AG04450 (cell line): ENCODE measurements at places on chromosomes 1 and 21. TPM values are rescaled to one million over a fixed set of nuclear protein-coding genes. Genes with fewer than 3 reads are reported as not detected.

DNA sequence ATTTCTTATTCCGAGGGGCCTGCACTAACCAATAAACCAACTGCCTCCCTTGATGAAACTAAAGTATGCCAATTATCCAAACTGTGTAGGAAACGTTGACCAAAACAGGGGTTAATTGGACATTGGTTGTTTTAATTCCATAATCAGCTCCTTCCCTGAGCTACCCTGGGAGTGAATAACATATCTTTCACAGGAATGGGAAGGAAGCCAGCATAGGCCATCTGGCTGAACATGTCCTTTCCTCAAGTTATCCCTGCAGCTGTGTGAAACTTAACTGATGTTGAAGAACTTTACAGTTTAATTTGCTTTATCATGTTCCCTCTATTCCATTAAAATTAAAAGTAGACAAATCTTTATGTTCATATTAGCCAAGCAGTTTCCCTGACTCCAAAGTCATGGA lies 75.4 kb downstream of the NRIP1 start:
- peak; percentile 41 for DNase-seq

DNA sequence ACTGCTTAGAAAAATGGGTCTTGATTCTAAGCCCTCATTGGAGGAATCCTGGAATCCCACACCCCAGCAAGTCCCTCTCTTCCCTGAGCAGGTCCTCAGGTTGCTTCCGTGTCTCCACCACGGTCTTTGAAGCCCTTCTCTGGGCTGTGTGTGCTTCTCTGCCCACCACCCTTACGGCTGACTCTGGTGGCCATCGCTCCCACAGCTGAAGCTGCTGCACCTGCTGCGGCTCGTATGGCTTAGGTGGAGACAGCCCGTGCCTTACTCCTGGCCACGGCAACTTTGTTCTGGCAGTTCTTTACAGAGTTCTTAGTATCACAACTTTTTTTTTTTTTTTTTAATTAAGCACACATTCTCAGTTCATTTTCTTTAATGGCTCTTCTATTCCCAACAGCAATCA lies 10.9 kb upstream of the KIF26B start:
- DNase-seq: no peak

DNA sequence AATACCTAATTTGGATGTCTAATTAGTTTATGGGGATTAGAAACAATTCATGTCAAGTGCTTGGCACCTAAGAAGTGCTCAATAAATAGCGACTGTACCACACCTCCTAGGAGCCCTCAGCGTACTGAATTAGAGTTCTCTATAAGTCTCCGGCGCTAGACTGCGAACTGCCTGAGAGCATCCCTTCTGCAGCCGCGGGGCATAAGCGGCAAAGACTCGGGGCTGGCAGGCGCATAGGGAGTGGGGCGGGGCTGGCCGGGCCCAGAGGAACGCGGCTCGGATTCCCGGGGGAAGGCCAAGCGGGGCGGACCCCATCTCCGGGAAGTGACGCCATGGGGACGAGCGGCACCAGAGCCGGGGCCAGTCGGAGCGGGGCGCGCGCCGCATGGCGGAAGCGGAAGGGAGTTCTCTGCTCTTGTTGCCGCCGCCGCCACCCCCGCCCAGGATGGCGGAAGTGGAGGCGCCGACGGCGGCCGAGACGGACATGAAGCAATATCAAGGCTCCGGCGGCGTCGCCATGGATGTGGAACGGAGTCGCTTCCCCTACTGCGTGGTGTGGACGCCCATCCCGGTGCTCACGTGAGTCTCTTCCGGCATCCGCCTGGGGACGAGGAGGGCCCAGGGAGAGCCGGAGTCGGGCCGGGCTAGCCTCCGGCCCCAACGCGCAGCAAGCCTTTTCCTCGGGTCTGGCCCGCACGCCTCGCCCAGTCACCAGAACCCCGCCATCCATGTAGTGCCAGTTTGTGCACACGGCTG lies at the start of gene TMEM222:
TSS of gene TMEM222 (plus strand) at position 351 of the 756 bp plus-strand sequence. CDS start at position 386, 35 bp downstream.
- peak; percentile 88 for DNase-seq

DNA sequence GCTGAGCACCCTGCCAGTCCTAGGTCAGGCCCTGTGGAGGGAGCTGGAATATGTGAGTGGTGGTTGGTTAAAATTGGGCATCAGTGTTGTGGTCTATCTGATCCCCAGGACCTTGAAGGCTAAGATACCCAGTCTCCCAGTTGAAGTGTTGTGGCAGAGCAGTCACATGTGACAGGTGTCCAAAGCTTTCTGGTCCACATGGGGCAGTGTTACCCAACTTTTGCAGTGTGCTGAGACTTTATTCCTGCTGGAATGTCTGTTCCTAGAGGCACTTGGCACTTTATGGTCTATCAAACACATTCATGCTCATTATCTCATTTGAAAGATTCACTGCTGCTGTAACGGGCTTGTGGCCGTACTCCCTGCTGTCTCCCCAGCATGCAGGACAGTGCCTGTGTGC lies 21.0 kb upstream of the LORICRIN start:
- no peak for DNase-seq

DNA sequence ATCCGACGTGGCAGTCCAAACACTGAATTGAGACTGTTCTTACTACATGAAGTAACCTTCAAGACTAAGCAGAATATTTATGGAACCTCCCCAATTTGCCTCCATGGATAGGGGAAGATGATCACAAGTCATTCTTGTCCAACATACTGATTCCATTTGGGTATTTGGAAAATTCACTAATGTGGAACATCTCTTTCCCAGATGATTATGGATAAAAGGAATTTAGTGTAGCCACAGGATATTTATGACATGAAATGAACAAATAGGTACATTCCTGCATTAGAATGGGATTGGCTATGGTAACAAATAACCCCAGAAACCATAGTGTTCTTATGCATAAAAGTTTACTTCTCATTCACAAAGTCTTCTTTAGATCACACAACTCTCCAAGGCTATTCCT lies 40.2 kb upstream of the SGIP1 start:
- DNase-seq: no peak

DNA sequence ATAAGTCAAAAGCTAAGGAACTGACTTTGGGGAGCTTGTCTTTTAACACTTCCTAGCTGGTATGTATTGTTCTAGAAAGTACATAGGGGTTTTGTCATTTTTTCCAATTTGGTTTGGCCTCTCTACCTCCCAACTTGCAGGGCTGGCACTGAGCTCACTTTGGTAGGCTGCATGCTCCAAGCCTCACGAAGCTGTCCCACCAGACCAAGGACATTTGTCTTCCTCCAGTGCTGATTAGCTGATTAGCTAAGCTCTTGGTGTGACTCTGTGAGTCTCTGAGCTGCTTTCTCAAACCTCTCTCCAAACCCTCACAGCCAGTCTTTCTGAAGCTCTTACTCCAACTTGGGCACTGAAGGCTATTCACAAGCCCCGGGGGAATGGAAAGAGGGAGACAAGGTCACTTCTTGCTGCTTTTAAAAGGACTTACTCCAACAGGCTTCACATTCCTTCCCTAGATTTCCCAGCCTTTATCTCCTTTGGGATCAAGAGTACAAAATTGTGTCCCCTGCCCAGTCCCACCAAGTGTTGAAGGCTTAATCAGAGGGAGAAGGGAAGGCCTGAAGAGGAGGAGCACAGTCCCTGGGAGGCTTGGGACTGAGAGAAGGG lies 893 bp upstream of the CFAP45 start:
- DNase-seq: no peak

Gene TLR5
- polyA plus RNA-seq: 0.07 and 0.11 TPM in 2 replicates

Gene GABPA
- 17.5 and 26.6 TPM in 2 replicates for polyA plus RNA-seq
